Inflammatory macrophage treated with lipopolysaccharide for 1 hour (primary cell): ENCODE measurements at places on chromosomes 7 and 10.

DNA sequence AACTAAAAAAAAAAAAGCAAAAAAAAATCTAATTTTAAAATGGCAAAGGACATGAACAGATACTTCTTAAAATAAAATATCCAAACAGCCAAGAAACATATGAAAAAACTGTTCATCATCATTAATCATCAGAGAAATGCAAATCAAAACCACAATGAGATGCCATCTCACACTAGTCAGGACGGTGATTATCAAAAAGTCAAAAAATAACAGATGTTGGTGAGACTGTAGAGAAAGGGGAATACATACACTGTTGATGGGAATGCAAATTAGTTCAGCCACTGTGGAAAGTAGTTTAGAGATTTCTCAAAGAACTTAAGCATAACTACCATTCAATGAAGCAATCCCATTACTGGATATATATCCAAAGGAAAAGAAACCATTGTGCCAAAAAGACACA, 30.2 kb downstream of the COBL start:
- DNase-seq: no peak

DNA sequence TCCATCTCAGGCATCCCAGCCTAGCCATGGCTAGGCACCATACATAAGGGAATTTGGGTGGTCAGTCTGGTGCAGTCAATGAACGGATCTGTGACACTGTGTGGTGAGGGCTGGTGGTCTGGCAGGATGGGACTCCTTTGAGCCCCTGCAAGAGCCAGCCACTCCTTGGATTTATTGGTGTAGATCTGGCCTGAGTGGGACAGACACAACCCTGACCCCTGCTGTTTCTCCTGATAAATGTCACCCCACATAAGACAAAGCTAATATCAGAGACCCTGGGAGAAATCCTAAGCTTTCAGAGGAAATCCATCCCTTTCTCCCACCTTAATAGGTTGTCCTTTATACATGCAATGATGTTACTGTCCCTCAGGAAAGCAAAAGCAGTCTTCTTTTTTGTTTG, 2.3 kb downstream of the FBXO24 start:
- DNase-seq: peak; percentile 43

DNA sequence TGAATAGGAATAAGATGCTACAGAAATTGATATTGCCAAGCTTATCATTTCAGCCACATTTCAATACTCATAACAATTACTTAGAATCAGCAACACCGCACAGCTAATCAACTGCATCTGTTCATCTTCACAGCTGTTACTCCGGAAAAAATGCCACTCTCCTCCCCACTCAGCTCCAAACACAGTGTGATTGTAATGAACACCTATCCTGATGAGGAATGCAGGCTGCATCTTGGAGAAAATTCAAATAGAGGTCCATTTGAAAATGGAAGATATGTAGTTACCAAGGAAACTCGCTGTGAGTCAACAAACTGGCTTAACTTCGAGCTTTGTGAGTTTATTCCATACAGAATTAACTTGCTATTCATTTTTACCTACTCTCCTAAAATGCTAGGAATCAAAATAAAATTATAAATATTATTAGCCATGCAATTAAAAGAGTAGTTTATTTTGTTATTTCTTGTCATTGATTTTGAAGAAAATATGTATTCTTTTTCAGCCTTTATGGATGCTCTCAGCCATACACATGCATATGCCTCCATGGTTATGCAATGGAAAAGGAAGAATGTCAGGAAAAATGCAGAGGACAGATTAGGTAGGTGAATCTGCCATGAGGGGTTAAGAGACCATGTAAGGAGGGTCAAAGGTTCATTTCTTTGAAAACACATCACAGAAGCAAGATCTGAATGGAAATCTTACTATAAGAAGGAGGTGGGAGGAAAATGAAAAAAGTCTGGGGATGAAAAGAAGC, 267.2 kb downstream of the POM121L12 start:
- no peak for DNase-seq

GRCh38 chr10:4943821-4944220, 19.4 kb upstream of the AKR1C1 start:
- DNase-seq: no peak

DNA sequence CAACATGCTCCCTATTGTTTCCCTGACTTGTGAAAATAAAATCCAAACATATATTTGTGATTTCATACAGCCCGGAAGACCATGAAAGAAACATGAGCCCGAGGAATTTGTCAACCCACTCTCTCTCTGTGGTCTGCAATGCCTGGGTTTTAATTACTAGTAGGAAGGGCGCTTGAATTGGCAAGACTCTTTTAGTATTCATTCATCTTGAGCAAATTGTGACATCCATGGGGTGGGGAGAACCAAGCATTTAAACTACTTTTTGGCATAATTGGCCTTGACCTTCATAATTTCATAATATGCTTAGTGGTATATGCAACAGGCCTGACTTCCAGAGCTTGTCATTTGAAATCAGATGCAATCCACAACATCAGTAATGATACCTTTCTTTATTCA, 142.4 kb upstream of the BMPER start:
- DNase-seq: no peak

GRCh38 chr10:46228563-46229071, 58.2 kb upstream of the ANTXRL start:
- peak; percentile 61 for DNase-seq

DNA sequence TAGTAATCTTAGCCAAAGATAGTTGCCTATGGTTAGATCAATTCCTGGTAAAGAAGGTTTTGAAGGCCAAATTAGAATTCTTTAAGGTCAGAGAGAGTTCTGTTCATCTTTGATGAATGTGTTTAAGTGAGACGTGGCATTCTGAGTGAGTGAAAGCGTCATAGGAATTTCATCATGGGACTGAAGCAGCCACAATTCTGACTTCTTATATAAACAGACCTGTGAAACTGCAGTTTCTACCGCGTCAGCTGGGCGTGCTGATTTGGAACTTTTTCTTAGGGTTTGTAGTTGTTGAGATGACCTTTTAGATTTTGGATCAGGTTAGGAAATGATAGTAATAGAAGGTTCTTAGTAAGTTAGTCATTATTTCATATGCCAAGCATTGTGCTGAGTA, 103.8 kb downstream of the CNNM2 start:
- no peak for DNase-seq
